H1 (cell line): ENCODE measurements at places on chromosomes 5 and 9. TPM values are rescaled to one million over a fixed set of nuclear protein-coding genes. Genes with fewer than 3 reads are reported as not detected.

Gene NTRK2
- total RNA-seq = 0.04 and 0.08 TPM in 2 replicates

Gene CBY3
- total RNA-seq = 0.39 and 1.4 TPM in 2 replicates

Gene CER1
- total RNA-seq = 2.2 and 3.4 TPM in 2 replicates

Gene MTAP
- total RNA-seq = 100 and 107 TPM in 2 replicates

Gene PCDHB8
- total RNA-seq = 0.92 and 1.1 TPM in 2 replicates

Gene KIF4B
- total RNA-seq = 0.08 and 0.15 TPM in 2 replicates

Gene OR1N2
- not detected in 2 replicates for total RNA-seq

Gene ZBTB5
- 13.6 and 14.5 TPM in 2 replicates for total RNA-seq

Gene GFI1B
- total RNA-seq = 0.09 and 0.71 TPM in 2 replicates

Gene SPINK1
- 0.48 TPM in 1 of 2 replicates, not detected in the other for total RNA-seq

Gene RANBP3L
- not detected in 2 replicates for total RNA-seq

Gene CCNJL
- 34.6 and 36.2 TPM in 2 replicates for total RNA-seq

Gene CYLC2
- total RNA-seq = not detected in 2 replicates

Gene SPATA9
- not detected in 2 replicates for total RNA-seq

Gene FAM221B
- total RNA-seq = not detected in 2 replicates

Gene CLPTM1L
- 102 and 109 TPM in 2 replicates for total RNA-seq

Gene FAM200C
- 6.2 and 7.3 TPM in 2 replicates for total RNA-seq

Gene C7
- total RNA-seq = not detected in 2 replicates

Gene FOXD4L4
- total RNA-seq = not detected in 2 replicates

Gene CCDC180
- total RNA-seq = 3.6 and 8.2 TPM in 2 replicates

Gene IFNA2
- not detected in 2 replicates for total RNA-seq

Gene RFX3
- total RNA-seq = 19.6 and 22.6 TPM in 2 replicates

Gene GABRA1
- total RNA-seq = 16.2 and 17.3 TPM in 2 replicates

Gene REEP2
- 40.2 and 41.4 TPM in 2 replicates for total RNA-seq

Gene TESK1
- 13.9 and 17.5 TPM in 2 replicates for total RNA-seq

Gene SQSTM1
- 98.6 and 110 TPM in 2 replicates for total RNA-seq

Gene DMRT3
- total RNA-seq = not detected in 2 replicates

Gene MTRR
- 51.4 and 53.8 TPM in 2 replicates for total RNA-seq

Gene FOXD4
- 0.25 TPM in 1 of 2 replicates, not detected in the other for total RNA-seq

Gene MYMK
- not detected in 2 replicates for total RNA-seq

Gene CTNND2
- total RNA-seq = 13.8 and 14.2 TPM in 2 replicates

Gene NRG2
- 0.21 and 0.54 TPM in 2 replicates for total RNA-seq

Gene AFAP1L1
- 4.2 and 4.7 TPM in 2 replicates for total RNA-seq

Gene MLLT3
- 8.1 and 9.6 TPM in 2 replicates for total RNA-seq

Gene TMEM252
- total RNA-seq = not detected in 2 replicates

Gene ADCY2
- total RNA-seq = 122 and 131 TPM in 2 replicates

Gene IGIP
- 0.33 and 0.69 TPM in 2 replicates for total RNA-seq

Gene C5orf52
- not detected in 2 replicates for total RNA-seq

Gene ANKDD1B
- total RNA-seq = 0.22 TPM in 1 of 2 replicates, not detected in the other

Gene COL23A1
- 4.7 and 5.9 TPM in 2 replicates for total RNA-seq

Gene URM1
- 60.5 and 62.3 TPM in 2 replicates for total RNA-seq

Gene PCDHGA3
- total RNA-seq = 0.25 and 0.39 TPM in 2 replicates
